IgD-negative memory B cell (primary cell): ENCODE measurements at places on chromosomes 2 and 18. TPM values are rescaled to one million over a fixed set of nuclear protein-coding genes. Genes with fewer than 3 reads are reported as not detected.

CRYBA2 gene
- not detected for polyA plus RNA-seq

AQP12A gene
- polyA plus RNA-seq, result not detected

RAPGEF4 gene
- polyA plus RNA-seq, result not detected

EPB41L3 gene
- polyA plus RNA-seq, result 0.39 TPM

SH2D6 gene
- not detected for polyA plus RNA-seq

NLRC4 gene
- polyA plus RNA-seq, result 1.6 TPM

MERTK gene
- polyA plus RNA-seq, result 0.33 TPM

CYP27C1 gene
- not detected for polyA plus RNA-seq
